ENCODE measurements at places on chromosomes 7 and 10. TPM values are rescaled to one million over a fixed set of nuclear protein-coding genes. Genes with fewer than 3 reads are reported as not detected.

The MSMB gene
- total RNA-seq = not detected

The CHN2 gene
- 0.53 TPM for total RNA-seq

- DNase-seq = no peak
Observed at GRCh38 chr10:7657552-7657951, 9.2 kb downstream of the ITIH5 start.

The ASB10 gene
- total RNA-seq = not detected

GRCh38 chr7:80412842-80413241 lies 99.0 kb downstream of the GNAT3 start:
- DNase-seq = no peak

The NEURL1 gene
- 2.4 TPM for total RNA-seq

DNA sequence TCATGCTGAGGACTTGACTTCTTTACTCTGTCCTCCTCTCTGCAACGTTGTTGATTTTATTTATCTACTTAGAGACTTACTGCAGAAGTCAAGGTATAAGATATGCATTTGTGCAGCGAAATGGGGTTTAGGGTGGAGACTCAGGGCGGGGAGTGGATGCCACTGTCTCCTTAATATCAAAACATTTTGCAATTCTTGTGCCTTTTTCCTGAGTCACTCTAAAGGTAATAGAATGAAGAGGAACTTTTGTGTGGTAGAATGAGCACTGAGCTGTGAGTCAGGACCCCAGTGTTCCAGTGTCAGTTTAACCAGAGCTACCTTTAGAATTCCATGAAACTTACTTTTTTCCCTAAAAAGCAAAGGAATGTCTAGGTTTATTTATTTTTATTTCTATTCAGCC lies 78.2 kb downstream of the VTI1A start:
- no peak for DNase-seq

The HTR5A gene
- not detected for total RNA-seq

DNA sequence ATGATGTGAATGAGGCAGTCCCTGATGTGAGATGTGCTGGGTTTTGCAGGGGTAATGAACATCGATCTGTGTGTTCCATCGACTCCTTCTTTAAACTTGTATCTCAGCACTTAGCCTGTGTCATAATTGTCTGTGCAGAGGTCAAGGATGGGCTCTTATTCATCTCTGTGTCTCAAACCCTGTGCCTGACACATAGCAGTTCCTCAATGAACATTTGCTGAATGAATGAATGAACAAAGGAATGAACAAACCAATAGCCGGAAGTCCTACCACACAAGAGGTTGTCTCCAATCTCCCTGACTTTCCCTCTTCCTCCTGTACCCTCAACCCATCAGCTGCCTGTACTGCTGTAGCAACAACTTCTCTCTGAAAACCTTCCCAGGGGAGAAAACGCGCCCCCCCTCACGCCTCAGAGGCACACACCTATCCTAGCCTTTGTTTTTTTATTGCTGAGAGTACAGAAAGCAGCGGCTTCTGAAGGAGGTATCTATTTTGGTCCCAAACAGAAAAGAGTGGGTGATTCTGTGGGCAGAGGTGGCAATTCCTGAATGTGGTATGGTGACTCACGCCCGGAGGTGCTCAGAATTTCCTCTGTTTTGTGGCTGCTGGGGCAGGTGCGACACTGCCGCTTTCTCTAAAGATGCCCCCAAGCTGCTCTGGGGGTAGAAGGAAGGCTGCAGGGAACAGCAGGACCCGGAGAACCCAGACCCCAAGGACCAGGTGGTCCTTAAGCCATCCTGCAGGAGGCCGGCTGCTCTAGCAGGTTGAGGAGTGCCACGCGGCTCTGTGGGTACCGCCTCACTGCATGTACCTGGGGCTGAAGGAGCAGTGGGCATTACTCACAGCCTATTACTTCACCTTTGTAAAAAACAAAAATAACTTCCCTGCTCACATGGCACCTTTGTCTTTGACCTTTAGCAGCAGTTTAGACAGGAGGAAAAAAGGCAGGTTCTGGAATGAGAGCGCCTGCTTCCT lies 9.6 kb downstream of the IL2RA start:
- DNase-seq = peak; percentile 92

GRCh38 chr7:52961084-52961483 lies 74.3 kb upstream of the POM121L12 start:
- no peak for DNase-seq

The FFAR4 gene
- total RNA-seq = not detected

DNA sequence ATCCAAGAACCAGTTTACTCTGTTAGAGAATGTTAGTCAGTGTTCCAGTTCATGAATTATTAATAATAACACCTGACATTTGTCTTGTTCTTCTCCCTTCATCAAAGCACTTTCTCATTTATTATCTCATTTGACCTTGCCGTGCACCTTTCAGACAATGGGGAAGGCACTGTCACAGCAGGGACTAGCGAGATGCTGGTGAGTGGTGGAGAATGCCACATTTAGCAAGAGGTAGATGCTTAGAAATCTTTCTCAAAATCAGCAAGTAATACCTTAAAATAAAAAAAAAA lies 34.2 kb upstream of the XRCC2 start:
- DNase-seq = no peak

DNA sequence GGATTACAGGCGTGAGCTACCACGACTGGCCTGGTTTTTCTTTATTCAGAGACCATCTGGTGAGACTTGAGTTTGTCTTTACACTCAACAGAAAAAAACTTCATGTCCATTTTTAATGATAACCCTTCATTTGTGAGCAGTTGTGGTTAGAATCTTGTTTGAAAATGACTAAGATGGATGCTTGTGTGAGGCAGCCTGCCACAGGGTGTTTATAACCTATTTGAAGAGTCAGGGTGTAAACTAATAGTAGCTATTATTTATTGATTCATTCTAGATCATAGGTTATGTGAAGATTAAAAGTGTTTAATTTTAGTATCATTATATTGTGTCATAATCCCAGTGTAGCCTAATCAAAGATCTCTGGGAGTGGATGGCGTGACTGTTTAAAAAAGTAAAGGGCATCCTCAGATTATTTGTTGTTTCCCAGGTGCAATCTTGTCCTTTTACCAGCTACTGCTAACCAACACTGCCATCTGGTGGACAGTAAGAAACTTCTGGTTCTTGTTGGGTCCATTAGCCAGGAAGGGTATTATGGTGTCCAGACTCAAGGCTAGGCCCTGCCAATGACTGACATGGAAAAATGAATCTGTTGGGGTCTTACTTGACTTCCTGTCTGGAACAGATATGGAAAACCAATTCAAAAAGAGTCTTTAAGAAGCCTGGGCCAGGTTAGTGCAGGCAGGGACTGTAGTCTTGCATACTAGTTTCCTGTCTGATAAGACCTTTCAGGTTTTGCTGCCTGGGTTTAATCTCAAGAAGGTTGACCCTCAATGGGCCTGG lies 24.9 kb downstream of the NRBF2 start:
- peak; percentile 41 for DNase-seq

The ZNF488 gene
- 0.38 TPM for total RNA-seq

The VAX1 gene
- not detected for total RNA-seq

- DNase-seq = no peak
Observed at GRCh38 chr7:24930856-24931255, 49.1 kb downstream of the OSBPL3 start.

Data from activated CD4-positive, alpha-beta memory T cell treated with anti-CD3 and anti-CD28 coated beads for 36 hours (primary cell).